Stomach (tissue), 19 donors: ENCODE measurements at places on chromosomes 2 and 18. TPM values are rescaled to one million over a fixed set of nuclear protein-coding genes. Genes with fewer than 3 reads are reported as not detected.

GRCh38 chr2:241846406-241846805 is 12.3 kb downstream of the PDCD1 start:
- no peaks in the 10 kb centered on the region for H3K27me3 ChIP-seq
- H3K4me3 ChIP-seq = no peak overlapping the region
- no peak overlapping the region for H3K27ac ChIP-seq

- H3K27ac ChIP-seq = no peak overlapping the region
- no peak overlapping the region for H3K4me3 ChIP-seq
- H3K36me3 ChIP-seq = no peaks in the 10 kb centered on the region
These were observed 103.0 kb downstream of the ANKRD44 start for GRCh38 chr2:197207598-197207997.

GRCh38 chr2:33583194-33583938 is 15.7 kb downstream of the FAM98A start:
- no peak overlapping the region for H3K27ac ChIP-seq
- no peaks in the 10 kb centered on the region for H3K4me1 ChIP-seq
- peaks cover 33% of the 10 kb centered on the region for H3K36me3 ChIP-seq

Gene RAB12
- 10.7 TPM for total RNA-seq

DNA sequence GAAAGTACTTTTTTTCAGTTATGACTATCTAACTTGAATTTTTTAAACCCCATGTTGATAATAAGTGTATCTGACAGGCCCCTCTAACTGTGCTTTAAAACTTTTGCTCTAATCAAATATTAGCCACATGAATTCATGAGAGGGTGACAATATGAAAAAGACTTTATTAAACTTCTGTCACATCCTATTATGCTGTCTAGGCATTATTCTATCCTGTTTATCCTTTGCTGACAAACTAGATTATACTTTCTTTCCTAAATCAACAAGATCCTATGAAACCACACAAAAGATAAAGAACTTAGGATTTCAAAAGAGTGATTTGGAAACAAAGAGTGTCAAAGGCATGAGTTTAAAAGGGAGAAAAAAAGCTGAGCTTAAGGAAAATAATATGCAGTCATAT is 57.8 kb downstream of the ST6GAL2 start:
- no peak for DNase-seq
- H3K4me1 ChIP-seq = no peaks in the 10 kb centered on the region
- no peak overlapping the region for H3K4me3 ChIP-seq
- H3K27ac ChIP-seq = no peak overlapping the region
- no peaks in the 10 kb centered on the region for H3K36me3 ChIP-seq
- H3K27me3 ChIP-seq = no peaks in the 10 kb centered on the region

DNA sequence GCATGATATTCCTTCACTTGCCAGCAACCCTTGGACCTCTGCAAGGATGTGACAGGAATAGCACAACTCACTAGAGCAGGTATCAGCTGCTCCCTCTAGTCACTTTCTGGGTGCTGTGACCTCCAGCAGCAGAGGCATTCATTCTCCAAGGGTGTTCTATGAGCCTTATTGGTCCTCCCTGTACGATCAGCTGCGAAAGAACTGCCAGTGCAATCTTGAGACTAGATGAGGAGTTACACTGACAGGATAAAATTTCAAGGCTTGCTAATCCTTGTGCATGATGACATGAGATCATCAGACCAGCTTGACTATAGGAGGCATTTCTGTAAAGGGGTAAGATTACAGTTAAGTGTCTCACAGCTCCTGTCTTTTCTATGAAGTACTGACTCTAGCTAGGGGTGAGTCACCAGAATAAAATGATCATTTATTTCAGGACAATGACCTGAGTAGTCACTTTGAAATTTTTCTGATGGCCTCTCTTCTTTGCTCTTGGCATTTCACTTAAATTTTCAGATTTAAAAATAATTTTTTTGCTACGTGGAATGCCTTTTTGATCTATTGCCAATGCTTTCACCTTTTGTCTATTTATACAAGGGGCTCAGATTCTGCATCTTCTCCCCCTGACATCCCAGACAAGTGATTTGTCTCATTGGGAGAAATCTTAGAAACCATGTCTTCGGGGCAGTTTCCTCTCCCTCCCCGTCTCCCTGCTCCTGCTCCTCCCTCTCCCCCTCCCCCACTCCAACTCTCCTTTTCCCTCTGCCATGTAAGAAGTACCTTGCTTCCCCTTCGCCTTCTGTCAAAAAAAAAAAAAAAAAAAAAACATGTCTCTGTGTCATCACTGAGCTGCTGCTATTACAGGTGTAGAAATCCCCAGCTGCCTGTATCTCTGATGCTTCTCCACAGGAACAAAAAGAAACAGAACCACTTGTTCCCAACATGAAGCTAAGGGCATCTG is 49.2 kb upstream of the FRZB start:
- H3K4me1 ChIP-seq = peaks cover 11% of the 10 kb centered on the region
- H3K27ac ChIP-seq = no peak overlapping the region
- no peak for DNase-seq
- H3K36me3 ChIP-seq = peaks cover 61% of the 10 kb centered on the region
- no peak overlapping the region for H3K4me3 ChIP-seq

DNA sequence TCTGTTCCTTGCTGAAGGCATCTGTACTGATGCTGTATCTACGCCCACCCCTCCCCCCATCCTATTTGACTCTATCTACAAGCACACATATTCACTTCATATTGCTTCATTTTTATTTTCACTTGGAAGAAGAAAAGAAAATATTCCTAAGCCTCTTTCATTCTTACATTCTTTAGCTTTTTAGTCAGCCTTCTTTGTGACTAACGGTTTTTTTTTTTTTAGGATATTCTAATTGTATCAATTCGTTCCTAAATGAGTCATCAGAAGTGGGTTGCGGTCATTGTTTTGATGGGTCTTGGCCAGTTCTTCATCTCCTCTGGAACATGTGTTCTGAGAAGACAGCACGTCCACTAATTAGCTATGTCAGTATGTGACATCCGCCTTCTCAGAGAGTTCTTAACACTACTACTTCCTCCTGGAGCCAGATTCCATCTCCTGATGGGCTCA is 88.7 kb downstream of the MYO1B start:
- H3K4me1 ChIP-seq = no peaks in the 10 kb centered on the region
- no peaks in the 10 kb centered on the region for H3K27me3 ChIP-seq
- no peak overlapping the region for H3K4me3 ChIP-seq
- no peaks in the 10 kb centered on the region for H3K36me3 ChIP-seq

GRCh38 chr2:187008111-187008510 is 159.1 kb upstream of the ZSWIM2 start:
- no peak for DNase-seq
- no peaks in the 10 kb centered on the region for H3K4me1 ChIP-seq
- no peaks in the 10 kb centered on the region for H3K27me3 ChIP-seq
- H3K36me3 ChIP-seq = no peaks in the 10 kb centered on the region
- no peak overlapping the region for H3K27ac ChIP-seq

DNA sequence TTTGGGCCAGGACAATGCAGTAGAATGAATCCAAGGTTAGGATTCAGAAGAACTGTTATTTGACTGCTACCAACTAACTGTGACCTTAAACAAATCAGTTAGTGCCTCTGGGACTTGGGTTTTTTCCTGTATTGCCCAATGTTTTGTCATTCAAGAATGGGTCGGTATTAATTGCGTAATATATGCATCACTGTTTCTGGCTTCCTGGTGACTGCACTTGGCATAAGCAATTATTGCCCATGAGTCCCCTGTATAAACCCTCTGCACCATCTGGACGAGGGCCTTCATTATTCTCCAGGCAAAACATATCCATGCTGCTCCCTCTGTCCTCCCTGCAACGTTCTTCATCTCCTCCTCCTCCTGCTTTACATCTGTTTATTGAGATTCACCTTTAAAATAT is 255.8 kb upstream of the LRRTM1 start:
- DNase-seq = no peak
- no peak overlapping the region for H3K4me3 ChIP-seq
- no peaks in the 10 kb centered on the region for H3K27me3 ChIP-seq
- no peaks in the 10 kb centered on the region for H3K4me1 ChIP-seq
- H3K36me3 ChIP-seq = no peaks in the 10 kb centered on the region

DNA sequence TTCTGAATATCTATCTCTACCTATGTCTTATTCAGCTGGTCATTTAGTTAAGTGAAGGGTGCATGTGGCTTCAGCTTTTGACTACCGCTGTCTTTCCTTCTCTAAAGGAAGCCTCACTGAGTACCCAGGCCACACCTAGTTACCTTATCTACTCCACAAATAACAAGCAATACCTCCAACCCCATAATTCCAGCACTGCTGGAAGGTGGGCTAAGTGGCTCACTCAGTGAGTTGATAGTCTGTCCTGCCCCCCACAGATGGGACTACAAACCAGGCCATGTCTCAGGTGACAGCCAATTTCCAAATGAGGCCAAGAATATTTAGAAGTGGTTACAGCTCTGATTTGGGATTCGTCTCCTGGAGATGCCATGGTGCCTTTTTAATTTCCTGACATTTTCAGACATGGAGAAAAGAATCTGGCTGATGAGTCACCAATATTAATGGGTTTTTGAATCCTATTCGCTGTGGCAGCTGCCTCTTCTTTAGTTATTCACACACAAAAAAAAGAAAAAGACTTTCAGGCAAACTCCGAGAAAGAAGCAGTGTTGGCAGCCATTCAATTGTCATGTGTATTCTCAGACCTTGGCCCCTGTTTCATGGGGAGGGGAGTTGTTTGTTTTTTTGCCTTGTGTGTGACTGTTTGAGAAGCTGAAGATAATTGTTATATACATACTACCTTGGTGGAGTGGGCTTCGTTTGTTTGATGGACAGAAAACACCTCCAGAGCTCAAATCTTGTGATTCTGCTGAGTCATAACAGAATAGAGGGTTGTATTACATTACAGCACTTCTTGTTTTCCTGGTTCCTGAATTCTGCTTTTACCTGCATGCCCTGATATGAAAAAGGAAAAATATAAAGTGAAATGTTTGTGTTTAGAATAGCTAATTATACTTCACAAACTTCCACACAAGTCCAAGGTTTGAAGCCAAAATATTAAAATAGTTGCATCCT is 64.2 kb downstream of the SCG2 start:
- no peaks in the 10 kb centered on the region for H3K36me3 ChIP-seq
- H3K4me3 ChIP-seq = no peak overlapping the region
- no peak overlapping the region for H3K27ac ChIP-seq
- H3K27me3 ChIP-seq = no peaks in the 10 kb centered on the region
- H3K4me1 ChIP-seq = no peaks in the 10 kb centered on the region
- peak; percentile 57 for DNase-seq

Gene CD28
- total RNA-seq = 2.9 TPM

Gene PIEZO2
- 0.89 TPM for total RNA-seq

- peaks cover 34% of the 10 kb centered on the region for H3K4me1 ChIP-seq
- peaks cover 19% of the 10 kb centered on the region for H3K36me3 ChIP-seq
- H3K27ac ChIP-seq = no peak overlapping the region
- H3K4me3 ChIP-seq = no peak overlapping the region
These were observed 36.9 kb downstream of the ATOH8 start for GRCh38 chr2:85790499-85791188.

GRCh38 chr2:28558158-28558820 is 62.4 kb downstream of the PLB1 start:
- H3K27ac ChIP-seq = no peak overlapping the region
- no peak overlapping the region for H3K4me3 ChIP-seq
- H3K27me3 ChIP-seq = no peaks in the 10 kb centered on the region
- H3K36me3 ChIP-seq = no peaks in the 10 kb centered on the region

Gene GBX2
- total RNA-seq = not detected

- no peaks in the 10 kb centered on the region for H3K36me3 ChIP-seq
- no peaks in the 10 kb centered on the region for H3K4me1 ChIP-seq
- H3K27me3 ChIP-seq = no peaks in the 10 kb centered on the region
- H3K4me3 ChIP-seq = no peak overlapping the region
- DNase-seq = no peak
These were observed 152.2 kb downstream of the INHBB start for GRCh38 chr2:120498121-120498520.

GRCh38 chr2:183069174-183069573 is 9.4 kb upstream of the DUSP19 start:
- H3K27ac ChIP-seq = no peak overlapping the region
- no peak for DNase-seq
- H3K36me3 ChIP-seq = no peaks in the 10 kb centered on the region
- H3K4me3 ChIP-seq = no peak overlapping the region
- no peaks in the 10 kb centered on the region for H3K4me1 ChIP-seq

GRCh38 chr18:58144671-58145285 is 100.8 kb downstream of the NEDD4L start:
- no peaks in the 10 kb centered on the region for H3K36me3 ChIP-seq
- DNase-seq = peak; percentile 80
- no peaks in the 10 kb centered on the region for H3K27me3 ChIP-seq
- peaks cover 33% of the 10 kb centered on the region for H3K4me1 ChIP-seq

GRCh38 chr2:217731805-217732204 is 271.0 kb downstream of the TNS1 start:
- H3K4me3 ChIP-seq = no peak overlapping the region
- no peak for DNase-seq
- H3K36me3 ChIP-seq = no peaks in the 10 kb centered on the region
- H3K4me1 ChIP-seq = no peaks in the 10 kb centered on the region

GRCh38 chr2:64653109-64654062 is at the start of gene SERTAD2:
SERTAD2 (minus strand) TSS chr2:64653913; CDS start chr2:64636871, 17,042 bp downstream.
- peak within 1 kb of the TSS; percentile 78 for H3K4me3 ChIP-seq
- no peaks in the 10 kb centered on the region for H3K27me3 ChIP-seq
- H3K27ac ChIP-seq = peak within 1 kb of the TSS; percentile 95
- H3K36me3 ChIP-seq = no peaks in the 10 kb centered on the region

DNA sequence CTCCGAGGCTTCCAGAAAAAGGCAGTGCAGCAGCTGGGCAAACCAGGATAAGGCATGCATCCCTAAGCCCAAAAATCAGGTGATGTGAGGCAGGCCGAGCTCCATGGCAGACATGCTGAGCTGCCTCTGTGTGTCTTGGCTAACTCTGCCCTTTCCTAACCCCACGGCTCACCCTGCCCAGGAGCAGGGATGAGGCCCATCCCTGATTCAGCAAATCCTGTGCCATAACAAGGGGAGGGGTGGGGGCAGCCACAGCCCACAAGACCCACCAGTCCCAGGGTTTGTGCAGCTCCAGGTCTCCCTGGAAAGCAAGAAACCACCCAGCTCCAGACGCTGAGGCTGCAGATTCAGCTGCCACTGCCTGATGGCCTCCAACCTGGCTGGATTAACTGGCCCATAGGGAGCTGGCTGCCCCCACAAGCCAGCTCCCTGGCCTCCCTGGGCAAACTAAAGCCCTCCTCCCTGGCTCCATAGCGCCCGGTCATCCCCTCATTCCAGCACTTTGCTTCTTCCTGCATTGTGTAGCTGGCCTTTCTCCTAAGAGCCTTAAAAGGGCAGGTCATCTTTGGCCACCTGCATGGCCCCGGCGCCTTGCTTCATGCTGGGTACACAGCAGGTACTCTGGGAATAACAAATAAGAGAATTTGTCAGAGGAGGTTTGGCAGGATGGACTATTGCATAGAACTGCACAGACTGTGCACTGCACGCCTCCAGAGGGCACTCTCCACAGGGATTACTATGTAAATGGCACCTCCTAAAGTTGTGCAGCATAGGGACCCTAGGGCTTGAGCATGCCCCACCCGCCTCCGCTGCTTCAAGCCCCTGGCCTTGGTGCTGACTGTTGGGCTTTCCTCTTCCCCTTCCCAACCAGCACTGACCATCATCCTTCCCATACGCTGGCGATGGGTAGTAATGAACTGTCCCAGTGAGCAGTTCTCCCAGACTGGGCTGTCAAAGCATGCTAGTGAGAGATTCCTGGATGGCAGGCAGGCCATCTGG is 10.7 kb downstream of the STEAP3 start:
- H3K36me3 ChIP-seq = no peaks in the 10 kb centered on the region
- H3K27me3 ChIP-seq = no peaks in the 10 kb centered on the region
- peaks cover 35% of the 10 kb centered on the region for H3K4me1 ChIP-seq
- no peak for DNase-seq
- no peak overlapping the region for H3K4me3 ChIP-seq

Gene RUFY4
- total RNA-seq = not detected
